Uterus (tissue), 4 donors: ENCODE measurements at places on chromosomes 1 and 21. TPM values are rescaled to one million over a fixed set of nuclear protein-coding genes. Genes with fewer than 3 reads are reported as not detected.
A peak's percentile ranks its signal among the peaks of the same experiment; 100 is the strongest.

DNA sequence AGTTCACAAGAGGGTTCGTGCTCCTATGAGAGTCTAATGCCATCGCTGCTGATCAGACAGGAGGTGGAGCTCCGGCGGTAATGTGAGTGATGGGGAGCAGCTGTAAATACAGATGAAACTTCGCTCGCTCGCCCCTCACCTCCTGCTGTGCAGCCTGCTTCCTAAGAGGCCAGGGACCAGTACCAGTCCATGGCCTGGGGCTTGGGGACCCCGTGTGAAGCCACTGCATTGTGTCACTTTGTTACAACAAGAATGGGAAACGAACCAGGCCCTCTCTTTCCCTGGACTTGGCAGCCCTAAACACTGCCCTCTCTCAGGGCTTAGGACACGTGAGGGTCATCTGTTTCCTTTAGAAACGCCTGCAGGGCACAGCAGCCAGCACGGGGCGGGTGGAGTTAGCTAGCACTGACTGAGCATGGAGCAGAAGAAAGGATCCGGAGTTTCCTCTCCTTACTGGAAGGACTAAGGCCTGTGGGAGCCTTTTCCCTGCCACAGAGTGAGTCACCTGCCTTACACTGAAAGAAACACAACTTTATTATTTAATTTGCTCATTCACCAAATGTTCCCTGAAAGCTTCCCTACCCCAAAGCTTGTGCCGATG is 185.2 kb upstream of the TMEM51 start:
- DNase-seq: no peak

- no peak for DNase-seq
These were observed 398.3 kb downstream of the SEC16B start for GRCh38 chr1:177571485-177572076.

- DNase-seq: no peak
These were observed 95.1 kb upstream of the TSPAN2 start for GRCh38 chr1:115184260-115184950.

DNA sequence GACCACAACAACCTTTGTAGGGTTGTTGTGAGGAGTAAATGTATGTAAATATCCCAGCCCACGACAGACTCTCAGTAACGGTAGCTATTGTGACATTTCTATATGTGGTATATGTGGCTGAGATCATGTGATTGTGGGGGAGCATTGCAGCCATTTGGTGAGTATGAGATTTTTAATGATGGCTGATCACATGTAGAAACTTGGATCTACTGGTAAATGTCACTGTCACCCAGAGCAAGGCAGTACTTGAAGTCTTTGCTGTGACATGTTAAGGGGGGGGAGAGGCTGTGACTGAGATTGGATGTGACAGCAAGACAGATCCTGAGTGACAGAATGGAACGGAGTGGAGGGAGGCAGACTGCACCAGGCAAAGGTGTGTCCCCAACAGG is 23.9 kb upstream of the MEF2D start:
- no peak for DNase-seq

DNA sequence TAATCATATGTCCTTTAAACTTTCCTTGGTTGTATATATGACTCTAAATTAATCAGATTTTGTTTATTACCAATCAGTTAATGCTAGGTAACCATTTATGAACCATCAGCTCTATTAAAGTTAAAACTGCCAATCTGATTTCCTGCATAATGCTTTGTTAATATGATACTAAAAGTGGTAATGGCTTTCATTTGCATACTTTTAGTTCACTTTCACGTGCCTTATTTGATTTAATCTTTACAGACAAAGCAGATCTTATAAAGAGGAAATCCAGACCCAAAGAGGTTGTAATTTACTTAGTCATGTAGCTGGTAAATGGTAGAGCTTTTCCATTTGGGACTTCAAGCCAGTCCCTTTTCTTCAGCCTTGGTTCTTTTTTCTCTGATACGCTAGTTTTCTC is 61.3 kb downstream of the CLIC4 start:
- DNase-seq: no peak

- no peak for DNase-seq
These were observed 41.7 kb downstream of the ITPKB start for GRCh38 chr1:226697151-226697928.

- no peak for DNase-seq
These were observed 2.2 kb downstream of the FASLG start for GRCh38 chr1:172661107-172661506.

- DNase-seq: no peak
These were observed 3.0 kb upstream of the SESN2 start for GRCh38 chr1:28256197-28256827.

GRCh38 chr1:1889847-1890505 is 911 bp downstream of the GNB1 start:
- no peak for DNase-seq

GRCh38 chr1:236407059-236407458 is 13.0 kb downstream of the EDARADD start:
- DNase-seq: no peak

DNA sequence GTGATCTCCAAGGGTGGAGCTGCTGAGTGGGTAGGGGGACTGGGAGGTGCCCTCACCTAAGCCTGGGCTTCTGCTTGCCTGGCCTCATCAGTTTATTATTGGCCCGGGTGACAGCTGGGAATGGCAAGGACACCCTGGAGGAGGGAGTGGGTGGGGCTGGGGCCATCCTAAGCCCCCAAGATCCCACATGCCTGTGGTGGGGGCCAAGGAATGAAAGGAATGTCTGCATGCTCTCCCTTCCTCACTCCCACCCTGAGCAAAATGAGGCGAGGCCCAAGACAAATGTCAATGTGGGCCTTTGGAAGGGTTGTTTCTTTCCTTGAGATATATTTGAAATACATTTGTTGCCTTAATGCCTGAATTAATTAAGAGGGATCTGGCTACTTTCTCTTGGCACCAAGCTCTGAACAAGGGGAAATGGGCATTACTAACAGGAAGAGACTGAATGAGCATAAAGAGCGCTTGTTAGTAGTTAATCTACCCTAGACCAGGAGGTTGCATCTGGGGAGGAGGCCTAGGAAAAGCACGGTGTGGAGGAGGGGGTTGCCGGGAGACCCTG is 19.7 kb upstream of the CHI3L1 start:
- DNase-seq: no peak

DNA sequence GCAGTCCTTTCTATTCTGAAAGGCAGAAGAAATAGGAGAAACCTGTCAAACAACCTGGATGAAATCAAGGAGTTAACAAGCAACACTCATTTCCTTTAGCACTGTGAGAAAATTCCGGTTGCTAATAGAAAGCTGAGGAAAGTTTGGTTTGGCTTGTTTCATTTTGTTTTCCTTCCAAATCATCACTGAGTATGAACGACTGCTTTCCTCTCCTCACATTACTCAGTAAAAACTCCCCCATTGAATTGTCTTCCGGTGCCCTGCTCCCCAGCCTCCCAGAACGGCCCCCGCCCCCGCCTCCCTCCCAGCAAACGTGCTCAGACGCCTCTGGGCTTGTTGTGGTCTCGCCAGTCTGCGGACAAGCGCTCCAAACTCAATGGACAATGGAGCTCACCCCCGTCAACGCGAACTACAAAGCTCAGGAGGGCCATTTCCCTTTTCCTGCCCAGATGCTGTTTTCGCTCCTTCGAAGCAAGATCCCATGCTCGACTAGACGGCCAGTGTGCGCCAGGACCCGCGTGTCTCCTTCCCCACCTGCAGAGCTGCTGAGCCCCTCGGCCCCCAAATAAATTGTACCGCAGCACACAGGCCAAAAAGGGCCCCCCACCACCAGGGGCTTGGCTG is 747 bp downstream of the STX6 start:
- DNase-seq: peak; percentile 72

GRCh38 chr1:67612788-67613241 is 72.2 kb upstream of the GADD45A start:
- peak; percentile 30 for DNase-seq

DNA sequence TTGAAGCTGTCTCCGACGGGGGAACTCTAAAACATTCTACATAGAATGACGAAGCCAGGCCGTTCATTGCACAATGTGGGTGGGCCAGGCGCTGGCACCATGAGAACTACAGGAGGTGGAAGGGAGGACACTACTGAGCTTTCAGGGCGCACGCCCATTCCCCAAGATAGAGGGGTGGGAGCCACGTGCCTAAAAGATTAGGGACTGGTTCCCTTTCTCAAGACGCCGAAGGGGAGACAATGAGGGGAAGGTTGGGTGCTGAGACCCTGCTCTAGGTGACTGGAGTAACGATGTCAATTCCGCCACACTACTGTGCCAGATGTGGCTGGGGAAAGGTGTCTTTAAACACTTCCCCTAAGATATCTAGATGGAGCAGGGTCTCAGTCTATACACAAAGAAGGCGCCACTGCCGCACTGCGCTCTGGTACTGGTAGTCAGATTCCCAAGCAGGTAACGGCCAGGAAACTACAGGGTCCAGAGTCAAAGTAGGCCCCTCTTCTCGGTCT is 782 bp downstream of the CSDE1 start:
- peak; percentile 32 for DNase-seq

DNA sequence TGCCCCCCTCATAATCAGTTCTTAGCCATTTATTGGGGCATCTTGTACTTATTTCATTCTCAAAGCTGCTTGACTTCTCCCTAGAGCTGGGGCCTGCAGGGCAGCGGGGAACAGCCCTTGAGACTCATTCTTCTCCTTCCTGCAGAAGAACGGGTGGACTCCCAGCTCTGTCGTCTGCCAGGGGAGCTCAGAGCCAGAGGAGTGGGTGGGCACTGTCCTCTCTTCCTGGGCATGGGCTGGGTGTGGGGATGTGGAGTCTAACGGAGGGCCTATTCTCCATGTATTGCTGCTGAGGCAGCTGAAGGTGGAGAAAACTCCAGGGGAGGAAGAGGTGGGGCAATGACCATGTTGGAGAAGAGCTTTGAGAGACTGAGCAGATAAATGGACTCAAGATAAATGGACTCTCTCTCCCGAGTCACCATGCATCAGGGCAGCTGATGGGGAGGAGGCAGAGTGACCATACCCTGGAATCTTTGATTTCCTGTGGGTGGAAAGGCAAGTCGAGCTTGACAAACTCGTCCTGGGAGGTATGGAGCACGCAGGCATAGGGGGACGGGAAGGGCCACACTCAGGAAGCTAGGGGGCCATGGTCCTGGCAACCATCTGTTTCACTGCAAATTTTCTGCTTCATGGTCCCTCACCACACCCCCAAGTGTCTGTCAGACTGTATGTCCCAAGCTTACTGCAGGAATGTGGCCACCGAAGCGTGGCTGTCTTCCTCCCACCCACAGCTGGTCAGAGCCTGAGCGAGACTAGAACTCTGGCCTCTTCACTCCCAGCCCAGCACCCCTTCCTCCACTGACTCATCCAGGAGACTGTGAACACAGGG is 56.9 kb upstream of the ATP2B4 start:
- no peak for DNase-seq

DNA sequence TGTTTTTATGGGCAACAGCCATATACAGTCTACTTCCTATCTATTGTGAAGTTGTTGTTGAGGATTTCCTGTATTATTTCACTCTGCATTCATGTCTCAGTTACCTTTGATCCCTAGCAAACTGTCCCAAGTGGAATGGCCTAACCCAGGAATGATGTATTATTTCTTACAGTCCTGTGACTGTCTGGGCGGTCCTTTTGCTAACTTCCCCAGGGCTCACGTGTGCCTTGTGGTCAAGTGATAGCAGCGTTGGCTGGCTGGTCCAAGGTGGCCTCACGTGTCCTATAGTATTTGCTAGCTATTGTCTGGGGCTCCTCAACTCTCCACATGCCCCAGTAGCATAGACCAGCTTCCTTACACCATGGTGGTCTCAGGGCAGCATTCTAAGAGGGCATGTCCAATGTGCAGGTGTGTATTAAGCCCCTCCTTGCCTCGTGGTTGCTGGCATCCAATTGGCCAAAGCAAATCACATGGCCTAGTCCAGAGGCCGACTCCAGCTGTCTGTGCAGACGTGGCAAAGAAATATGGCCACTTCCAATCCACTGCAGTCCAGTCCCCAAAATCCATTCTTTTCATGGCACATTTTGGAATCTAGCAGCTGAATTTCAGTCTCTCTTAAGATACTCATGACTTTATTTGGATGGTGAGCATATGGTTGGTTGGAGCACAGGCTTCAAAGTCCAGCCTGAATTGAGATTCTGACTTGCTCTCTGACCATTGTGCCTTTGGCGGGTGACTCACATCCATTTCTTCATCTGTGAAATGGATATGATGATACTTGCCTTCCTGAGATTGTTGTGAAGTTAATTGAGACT is 94.1 kb downstream of the GALNT2 start:
- no peak for DNase-seq

GRCh38 chr1:115671176-115671934 is 29.6 kb downstream of the VANGL1 start:
- DNase-seq: no peak

Gene NUDT4B
- not detected for total RNA-seq

Gene HPDL
- not detected for total RNA-seq

Gene TNFRSF25
- 2.6 TPM for total RNA-seq

Gene KCNJ9
- total RNA-seq: 0.28 TPM

Gene SPATA17
- total RNA-seq: not detected

Gene LYPD8
- total RNA-seq: not detected
